ENCODE measurements at places on chromosomes 3 and 15.

DNA sequence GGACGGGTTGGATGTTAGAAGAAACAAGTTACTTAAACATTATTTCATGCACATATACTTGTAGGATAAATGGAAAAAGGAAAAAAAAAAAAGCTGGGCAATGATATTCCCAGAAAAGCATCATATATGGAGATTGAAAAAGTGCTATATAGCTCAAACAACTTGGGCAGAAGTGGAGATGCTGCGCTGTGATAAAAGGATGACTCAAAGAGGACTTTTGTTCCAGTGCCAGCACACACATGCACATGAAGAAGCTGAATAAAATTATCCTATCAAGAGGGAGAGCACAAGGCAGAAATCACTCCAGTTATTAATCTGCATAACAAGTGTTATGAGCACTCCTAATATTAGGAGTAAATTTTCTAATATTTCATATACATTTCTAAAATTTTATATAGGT, 30.9 kb downstream of the FRMD4B start:
- H3K4me3 ChIP-seq: no peak overlapping the region
- H3K27ac ChIP-seq: no peak overlapping the region
- peaks cover 39% of the 10 kb centered on the region for H3K4me1 ChIP-seq
- DNase-seq: no peak

DNA sequence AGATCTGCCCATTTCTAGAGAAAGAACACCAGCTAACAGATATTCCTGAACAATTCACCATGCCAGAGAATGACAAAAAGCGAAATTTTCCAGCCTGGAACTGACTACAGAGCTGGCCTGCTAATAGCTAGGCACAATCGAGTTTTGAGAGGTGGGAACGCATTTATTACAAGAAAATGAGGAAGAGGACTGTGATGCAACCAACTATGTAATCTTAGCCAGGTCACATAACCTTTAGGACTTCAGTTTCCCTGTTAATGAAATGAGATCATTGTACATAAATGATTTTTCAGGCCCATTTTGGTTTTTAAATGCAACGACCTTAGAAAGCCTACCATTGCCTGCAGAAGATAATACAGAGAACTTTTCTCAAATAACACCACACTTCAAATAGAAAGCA, 72.1 kb upstream of the SETMAR start:
- no peaks in the 10 kb centered on the region for H3K36me3 ChIP-seq
- H3K27ac ChIP-seq: no peak overlapping the region
- H3K4me1 ChIP-seq: no peaks in the 10 kb centered on the region
- no peak for DNase-seq

GRCh38 chr15:23438816-23439466, 8.1 kb downstream of the GOLGA6L2 start:
- no peaks in the 10 kb centered on the region for H3K27me3 ChIP-seq
- DNase-seq: no peak
- H3K4me1 ChIP-seq: no peaks in the 10 kb centered on the region

GRCh38 chr3:15646851-15647511, 45.4 kb downstream of the BTD start:
- H3K4me1 ChIP-seq: peaks cover 13% of the 10 kb centered on the region
- H3K27ac ChIP-seq: peak overlapping the region; percentile 74
- peak overlapping the region; percentile 50 for H3K4me3 ChIP-seq
- DNase-seq: peak; percentile 40
- H3K27me3 ChIP-seq: no peaks in the 10 kb centered on the region

All from thoracic aorta (tissue), 2 donors.